PC-9 (cell line): ENCODE measurements at places on chromosomes 12 and 14. TPM values are rescaled to one million over a fixed set of nuclear protein-coding genes. Genes with fewer than 3 reads are reported as not detected.

DNA sequence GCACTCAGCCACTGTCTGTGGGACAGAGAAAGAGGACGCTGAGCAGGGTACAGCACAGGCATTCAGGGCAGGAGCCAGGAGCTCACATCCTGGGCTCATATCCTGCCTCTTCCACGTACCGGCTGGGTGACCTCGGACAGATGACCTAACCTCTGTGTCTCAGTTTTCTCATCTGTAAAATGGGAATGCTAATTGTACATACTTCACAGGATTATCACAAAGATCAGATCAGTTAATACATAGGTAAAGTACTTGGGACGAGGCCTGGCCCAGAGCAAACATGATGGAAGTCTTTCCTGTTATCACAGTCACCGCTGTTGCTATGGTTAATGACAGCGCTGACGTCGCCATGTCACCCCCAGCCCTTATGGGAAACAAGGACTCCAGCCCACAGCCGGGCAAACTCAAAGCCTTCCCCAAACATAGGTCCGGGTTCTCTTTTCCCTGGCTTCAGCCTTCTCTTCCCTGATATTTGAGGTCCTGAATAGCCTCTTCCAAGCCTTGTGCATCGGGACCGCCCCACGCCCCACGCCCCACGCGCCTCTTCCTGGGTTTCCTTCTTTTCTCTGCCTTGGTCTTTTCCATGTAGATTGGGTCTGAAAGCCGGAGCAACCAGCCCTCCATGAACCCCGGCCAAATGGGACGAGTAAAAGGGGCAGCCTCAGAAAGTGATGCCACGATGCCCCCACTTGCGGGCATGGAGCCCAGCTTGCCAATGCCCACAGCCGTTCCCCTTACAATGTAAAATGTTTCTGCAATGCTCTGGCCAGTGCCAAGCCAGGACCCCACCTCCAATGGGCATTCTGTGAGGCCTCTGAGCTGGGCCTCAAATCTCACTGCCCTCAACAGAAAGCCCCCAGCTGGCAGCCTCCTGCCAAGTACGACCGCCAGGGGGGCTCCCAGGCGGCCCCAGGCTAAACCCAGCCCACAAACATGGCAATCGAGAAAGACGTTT, 125.4 kb downstream of the RFLNA start:
- no peak for DNase-seq

The KRT77 gene
- not detected in 2 replicates for total RNA-seq

The RPGRIP1 gene
- 0.75 and 2.1 TPM in 2 replicates for total RNA-seq

- DNase-seq, result no peak
Measured at GRCh38 chr12:25992026-25992782, 33.7 kb downstream of the RASSF8 start.

- no peak for DNase-seq
Measured at GRCh38 chr12:19236656-19237055, 107.1 kb downstream of the PLEKHA5 start.

DNA sequence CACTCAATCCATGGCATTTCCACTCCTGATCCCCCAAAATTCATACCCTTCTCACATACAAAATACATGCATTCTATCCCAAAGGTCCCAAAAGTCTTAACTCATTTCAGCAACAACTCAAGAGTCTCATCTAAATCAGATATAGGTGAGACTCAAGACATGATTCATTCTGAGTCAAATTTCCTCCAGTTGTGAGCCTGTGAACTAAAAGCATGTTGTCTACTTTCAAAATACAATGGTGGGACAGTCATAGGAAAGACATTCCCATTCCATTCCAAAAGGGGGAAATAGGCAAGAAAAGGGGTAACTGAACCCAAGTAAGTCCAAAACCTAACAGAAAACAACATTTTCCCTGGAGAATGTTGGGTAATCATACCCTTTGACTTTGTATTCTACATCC, 103.3 kb downstream of the C12orf75 start:
- DNase-seq, result peak; percentile 66

The MDM2 gene
- total RNA-seq, result 74.3 and 95.2 TPM in 2 replicates

The TMEM52B gene
- 2.6 and 4.2 TPM in 2 replicates for total RNA-seq

- no peak for DNase-seq
Measured at GRCh38 chr12:74319886-74320285, 217.7 kb upstream of the ATXN7L3B start.

The RDH16 gene
- 0.79 and 0.88 TPM in 2 replicates for total RNA-seq

The FOXG1 gene
- not detected in 2 replicates for total RNA-seq

The INTS13 gene
- 34.4 and 40.8 TPM in 2 replicates for total RNA-seq

- peak; percentile 78 for DNase-seq
Measured at GRCh38 chr14:71753126-71753830, 179.0 kb upstream of the RGS6 start.

The TMEM179 gene
- total RNA-seq, result not detected in 2 replicates

GRCh38 chr14:56992332-56992820, 182.1 kb upstream of the OTX2 start:
- no peak for DNase-seq

GRCh38 chr12:107511292-107511691, 174.3 kb upstream of the PWP1 start:
- no peak for DNase-seq

The PRIMA1 gene
- not detected in 2 replicates for total RNA-seq

GRCh38 chr14:35534873-35535482, 1.0 kb downstream of the INSM2 start:
- peak; percentile 69 for DNase-seq

The GLI1 gene
- total RNA-seq, result not detected in 2 replicates

GRCh38 chr14:36625436-36625835, 36.2 kb upstream of the PAX9 start:
- no peak for DNase-seq

The SLC5A8 gene
- total RNA-seq, result not detected in 2 replicates

The EXD2 gene
- total RNA-seq, result 21.4 and 25.5 TPM in 2 replicates

GRCh38 chr12:80186727-80187217, 87.4 kb downstream of the OTOGL start:
- DNase-seq, result peak; percentile 28

DNA sequence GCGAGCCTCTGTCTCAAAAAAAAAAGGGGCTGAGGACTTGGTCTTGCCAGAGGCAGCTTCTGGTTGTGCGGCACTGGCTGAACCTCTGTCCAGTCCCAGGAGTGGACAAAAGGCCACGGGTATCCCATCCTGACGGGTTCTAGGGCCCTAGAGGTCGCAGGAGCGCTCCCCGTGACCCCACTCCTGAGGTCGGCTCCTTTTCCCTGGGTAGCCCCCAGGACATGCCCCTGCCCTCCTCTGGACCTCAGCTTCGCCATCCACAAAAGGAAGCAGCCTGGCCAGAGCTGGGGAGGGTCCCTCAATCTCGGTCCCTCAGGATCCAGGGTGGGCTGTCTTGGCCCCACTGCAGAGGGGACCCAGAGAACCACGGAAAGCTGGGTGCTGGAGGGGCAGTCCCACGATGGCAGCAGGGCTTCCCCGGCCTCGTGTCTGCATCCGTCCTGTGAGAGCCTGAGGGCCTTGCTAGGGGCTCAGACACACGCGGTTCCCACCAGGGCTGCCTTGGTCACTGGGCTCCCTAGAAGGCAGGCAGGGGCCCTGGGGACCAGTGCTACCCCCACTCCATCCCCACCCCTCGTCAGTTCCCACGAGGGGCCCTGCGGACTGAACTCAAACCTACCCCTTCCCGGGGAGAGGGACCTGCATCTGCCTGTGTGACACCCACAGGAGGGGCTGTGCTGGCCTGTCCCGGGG, 31.1 kb downstream of the ASCL4 start:
- no peak for DNase-seq

The PTCSC3 gene
- total RNA-seq, result not detected in 2 replicates

GRCh38 chr12:100826323-100826722, 31.7 kb downstream of the ANO4 start:
- DNase-seq, result peak; percentile 28

DNA sequence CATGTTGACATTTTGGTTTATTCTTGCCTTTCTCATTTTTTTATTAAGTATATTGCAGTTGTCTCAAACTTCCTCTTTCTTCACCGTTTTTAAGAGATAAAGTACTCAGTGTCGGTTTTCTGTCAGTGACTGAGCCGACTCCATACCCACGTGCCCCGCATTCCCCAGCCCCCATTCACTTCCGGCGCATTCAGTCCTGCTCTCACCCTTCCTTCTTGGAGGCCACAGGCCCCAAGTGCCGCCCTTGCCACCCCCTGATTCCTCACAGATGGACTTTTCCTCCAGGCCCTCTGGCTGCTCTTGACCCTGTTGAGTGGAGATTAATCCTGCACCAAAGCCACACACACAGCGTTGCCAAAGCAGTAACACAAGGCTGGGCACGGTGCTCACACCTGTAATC, 19.1 kb upstream of the DNAH10 start:
- no peak for DNase-seq

- no peak for DNase-seq
Measured at GRCh38 chr14:57754527-57754926, 111.4 kb downstream of the SLC35F4 start.

The AHNAK2 gene
- 30.8 and 38.9 TPM in 2 replicates for total RNA-seq

GRCh38 chr12:108832208-108832607, 25.2 kb downstream of the SSH1 start:
- DNase-seq, result no peak

DNA sequence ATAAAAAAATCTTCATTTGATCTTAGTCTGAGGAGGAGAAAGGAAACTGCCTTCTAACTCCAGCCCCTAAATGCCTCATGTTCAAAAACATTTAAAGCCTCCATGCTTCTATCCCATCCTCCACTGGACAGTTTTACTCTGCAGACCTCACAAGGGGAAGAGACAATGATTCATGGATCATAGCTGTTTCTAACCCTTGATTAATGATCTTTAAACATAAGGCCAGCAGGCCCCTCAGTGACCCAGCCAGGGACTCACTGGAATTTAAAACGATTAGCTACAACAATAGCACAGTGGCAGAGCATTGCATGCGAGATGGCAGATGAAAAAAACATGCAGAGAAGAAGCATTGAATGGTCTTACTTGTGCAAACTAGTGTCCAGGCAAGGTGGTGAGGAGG, 6.0 kb downstream of the DCTN2 start:
- DNase-seq, result no peak

The TEX52 gene
- not detected in 2 replicates for total RNA-seq

DNA sequence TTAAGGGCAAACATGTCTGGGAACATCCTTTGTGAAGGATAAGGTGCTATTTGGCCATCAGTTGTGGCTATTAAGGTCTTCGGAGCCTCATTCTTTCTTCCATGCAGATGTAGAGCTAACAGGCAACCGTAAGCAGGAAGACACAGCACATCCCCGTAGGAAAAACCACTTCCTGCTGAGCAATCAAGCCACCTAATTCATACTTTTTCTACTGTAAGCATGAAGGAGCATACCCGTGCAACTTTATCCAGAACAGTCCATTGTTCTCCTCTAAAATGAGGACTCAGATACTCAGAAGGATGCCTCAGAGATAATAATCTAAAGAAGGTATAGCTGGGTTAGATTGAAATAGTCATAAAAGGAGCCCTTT, 232.0 kb downstream of the PPM1H start:
- peak; percentile 52 for DNase-seq

DNA sequence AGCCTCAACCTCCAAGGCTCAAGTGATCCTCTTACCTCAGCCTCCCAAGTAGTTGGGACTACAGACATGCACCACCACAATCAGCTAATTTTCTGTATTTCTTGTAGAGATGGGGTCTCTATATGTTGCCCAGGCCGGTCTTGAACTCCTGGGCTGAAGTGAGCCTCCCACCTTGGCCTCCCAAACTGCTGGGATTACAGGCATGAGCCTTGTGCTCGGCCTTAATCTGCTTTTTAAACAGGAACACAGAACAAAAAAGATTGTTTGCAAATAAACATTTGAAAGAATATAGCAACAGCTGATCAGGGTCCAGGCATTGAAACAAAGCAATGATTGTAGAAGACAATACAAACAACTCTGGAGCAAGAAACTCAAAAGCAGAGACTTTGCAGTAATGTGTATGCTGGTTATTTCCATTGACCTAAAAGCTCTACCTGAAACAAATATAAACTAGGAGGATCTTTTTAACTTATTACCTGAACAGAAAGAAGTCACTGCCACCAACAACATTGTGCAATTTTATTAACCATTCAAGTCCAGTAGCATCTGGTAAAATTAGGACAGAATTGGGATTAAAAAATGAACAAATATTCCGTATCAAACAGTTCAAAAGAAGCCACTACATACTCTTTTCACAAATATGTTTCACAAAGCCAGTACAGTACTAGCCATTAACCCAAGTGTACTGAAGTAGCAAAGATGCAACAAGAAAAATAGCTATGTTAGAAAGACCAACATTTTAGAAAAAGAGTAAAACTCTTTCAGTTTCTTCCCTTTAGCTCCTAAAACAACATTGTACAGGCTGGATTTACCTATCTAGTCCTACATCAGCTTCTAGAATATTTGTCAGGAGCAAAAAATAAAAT, 14.2 kb downstream of the AMN1 start:
- no peak for DNase-seq

GRCh38 chr12:122006186-122006926, 15.3 kb upstream of the BCL7A start:
- DNase-seq, result no peak

DNA sequence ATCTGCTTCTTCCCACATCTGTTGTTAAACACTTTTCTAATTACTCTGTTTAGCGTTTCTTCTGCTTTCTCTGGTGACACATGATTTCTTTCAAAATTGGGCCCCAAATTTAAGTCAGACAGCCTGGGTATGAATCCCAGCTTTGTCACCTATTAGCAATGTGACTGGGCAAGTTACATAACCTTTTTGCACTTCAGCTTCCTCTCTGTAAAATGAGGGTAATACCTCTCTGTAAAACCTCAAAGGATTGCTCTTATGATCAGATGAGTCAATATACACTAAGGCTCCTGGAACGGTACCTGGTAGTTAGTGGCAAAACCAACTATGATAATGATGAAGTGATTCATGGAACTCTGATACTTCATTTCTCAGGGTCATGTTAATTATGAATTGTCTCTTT, 33.0 kb downstream of the E2F7 start:
- peak; percentile 78 for DNase-seq

The ANKLE2 gene
- 102 and 123 TPM in 2 replicates for total RNA-seq

DNA sequence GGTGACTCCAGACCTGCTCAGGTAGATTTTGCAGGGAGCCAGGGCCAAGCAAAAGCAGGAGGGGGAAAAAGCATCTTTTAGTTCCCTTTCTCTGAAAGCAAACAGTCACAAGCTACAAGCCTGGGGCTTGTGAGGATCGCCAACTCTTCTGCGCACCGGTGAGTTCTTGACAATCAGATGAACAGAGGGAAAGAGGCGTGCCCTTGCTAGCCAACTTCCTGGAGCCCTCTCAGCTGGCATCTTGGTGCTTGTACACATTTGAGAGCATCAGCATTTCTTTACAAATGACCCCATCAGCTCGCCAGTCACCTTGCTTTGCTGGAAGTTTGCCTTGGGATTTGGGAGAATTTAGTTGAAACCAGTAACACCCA, 55.5 kb downstream of the ZNF664 start:
- DNase-seq, result no peak

- DNase-seq, result no peak
Measured at GRCh38 chr12:102645968-102646367, 165.6 kb upstream of the IGF1 start.

- DNase-seq, result no peak
Measured at GRCh38 chr14:65003394-65003793, 16.7 kb downstream of the FNTB start.

The TAS2R43 gene
- 1.1 and 1.5 TPM in 2 replicates for total RNA-seq

GRCh38 chr12:103697971-103698751, 111.1 kb downstream of the STAB2 start:
- DNase-seq, result no peak

GRCh38 chr12:22979854-22980469, 355.0 kb downstream of the ETNK1 start:
- DNase-seq, result no peak

The OR4K13 gene
- total RNA-seq, result not detected in 2 replicates
